ENCODE measurements at places on chromosomes 12 and 14.

DNA sequence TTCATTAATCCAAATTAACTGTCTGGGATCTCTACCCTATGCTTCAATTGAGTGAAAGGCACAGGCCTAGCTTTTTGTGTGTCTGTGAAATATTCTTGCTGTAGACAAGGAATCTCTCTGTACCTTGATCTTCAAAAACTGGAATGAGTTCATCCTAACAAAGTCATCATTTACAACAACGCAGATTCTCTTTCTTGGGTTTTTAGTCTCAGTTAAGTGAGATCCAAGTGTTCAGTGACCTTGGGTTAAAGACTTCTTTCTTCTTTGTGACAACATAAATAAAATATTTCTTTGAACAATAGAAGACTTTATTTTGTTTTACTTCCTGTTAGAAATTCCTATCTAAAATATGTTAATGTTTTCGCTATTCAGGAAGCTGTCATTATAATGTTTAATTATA is 192.2 kb upstream of the LMNTD1 start:
- DNase-seq: no peak

DNA sequence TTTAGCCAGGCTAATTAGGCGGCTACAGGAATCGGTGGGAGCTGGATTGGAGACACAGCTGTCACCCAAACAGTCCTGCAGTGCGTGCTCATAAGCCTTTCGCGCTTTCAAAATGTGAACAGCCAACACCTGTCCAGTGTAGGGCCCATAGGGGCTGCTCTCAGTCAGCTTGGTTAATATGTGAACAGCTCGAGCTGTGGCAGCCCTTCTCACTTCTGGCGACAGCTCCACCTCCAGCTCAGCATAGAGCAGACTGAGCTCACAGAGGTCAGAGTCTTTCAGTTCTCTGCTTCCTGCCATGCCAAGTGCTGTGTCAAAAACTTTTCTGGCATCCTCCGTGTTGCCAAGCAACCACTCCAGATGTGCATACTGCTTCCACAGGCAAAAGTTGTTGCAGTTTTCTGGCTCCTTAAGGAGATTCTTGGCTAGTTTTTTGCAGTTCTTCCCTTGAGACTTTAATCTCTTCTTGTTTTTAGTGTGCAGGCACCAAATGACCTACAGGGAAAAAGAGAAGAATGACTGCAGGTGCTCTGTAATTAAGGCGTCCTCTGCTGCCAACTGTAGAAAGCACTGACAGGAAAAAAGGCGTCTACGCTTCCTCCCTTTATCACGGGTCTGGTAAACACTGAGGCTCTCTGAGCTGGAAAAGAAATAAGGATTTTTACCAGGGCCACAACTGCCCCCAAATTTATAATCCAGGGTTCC is 32.5 kb downstream of the PSMC1 start:
- DNase-seq: no peak

GRCh38 chr12:114809097-114809496 is 125.1 kb upstream of the TBX3 start:
- no peak for DNase-seq

DNA sequence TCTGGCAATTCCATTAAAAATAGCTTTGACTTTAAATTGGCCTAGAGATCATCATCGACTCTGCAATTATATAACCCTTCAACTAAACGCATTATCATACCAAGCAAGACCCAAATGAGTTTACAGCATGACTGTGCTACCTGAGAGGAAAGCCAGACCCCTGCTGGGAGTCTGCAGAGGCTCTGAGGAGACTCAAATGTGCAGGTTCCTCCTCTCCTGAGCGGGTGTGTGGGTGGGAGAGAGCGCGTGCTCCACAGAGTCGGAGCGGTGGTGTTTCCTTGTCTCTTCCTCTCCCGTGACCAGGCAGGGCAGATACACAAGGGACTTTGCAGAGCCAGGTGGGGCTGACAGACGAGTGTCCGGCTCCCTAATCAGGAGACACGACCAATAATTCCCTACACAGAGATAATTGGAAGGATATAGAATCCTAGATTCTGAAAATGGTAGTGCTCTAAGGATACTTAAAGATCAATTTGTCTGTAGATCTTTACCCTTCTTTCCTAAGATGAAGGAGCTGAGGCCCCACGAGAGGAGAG is 74.1 kb downstream of the SLC8A3 start:
- DNase-seq: no peak

GRCh38 chr14:55329999-55330710 is 58.9 kb downstream of the FBXO34 start:
- DNase-seq: peak; percentile 15

DNA sequence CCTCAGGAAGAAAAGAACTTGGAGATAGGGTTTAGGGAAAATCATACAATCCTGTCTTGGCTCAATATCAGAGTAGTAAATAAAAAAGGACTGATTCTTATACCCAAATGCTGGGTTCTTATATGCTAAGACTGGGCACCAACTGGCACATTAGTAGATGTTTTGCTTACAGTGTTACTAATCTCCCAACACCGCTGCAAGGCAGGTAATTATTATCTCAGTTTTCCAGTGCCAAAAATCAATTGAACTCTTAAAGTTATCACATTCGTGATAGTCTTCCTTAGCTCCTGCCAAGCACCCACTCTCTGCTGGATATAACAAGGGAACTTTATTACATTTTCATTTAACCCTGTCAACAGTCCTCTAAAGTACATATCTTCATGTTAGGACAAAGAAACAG is 25.0 kb upstream of the HIGD1C start:
- DNase-seq: no peak

- peak; percentile 41 for DNase-seq
Observed at GRCh38 chr14:103456167-103456835, 66.3 kb downstream of the CKB start.

DNA sequence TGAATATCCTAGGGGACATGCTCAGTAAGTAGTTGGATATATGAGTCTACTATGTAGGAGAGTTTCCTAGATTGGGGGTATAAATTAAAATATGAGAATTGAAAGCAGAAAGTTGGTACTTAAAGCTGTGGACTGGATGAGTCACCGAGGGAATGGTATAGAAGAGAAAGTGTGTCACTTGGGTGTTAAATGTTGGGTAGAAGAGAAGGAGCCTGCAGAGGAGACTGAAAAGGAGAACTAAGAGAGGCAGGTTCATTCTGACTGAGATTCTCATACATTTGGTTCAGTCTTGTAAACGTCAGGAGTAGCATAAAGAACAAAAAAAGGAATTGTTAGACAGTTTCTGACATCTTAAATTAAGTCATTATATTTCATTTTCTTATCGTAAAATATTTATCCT is 19.9 kb downstream of the LRRC9 start:
- no peak for DNase-seq

- no peak for DNase-seq
Observed at GRCh38 chr12:45879363-45879895, 110.9 kb downstream of the SCAF11 start.

DNA sequence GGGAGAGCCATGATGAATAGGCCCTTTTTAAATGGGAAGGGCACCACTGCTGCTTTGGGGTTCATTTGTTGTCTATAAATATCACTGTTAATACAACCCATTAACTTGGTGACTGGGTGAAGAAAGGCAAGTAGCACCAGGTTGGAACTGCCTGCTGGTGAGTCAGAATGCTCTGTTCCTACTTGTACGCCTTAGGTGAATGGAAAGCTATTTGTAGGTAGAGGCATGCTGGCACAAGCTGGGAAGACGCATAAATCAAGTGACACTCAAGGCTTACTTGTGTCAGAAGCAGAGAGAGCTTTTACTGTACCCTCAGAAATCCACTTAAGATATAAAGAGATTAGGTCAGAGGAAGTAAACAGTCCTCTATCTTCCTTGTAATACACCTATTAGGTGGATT is 142.5 kb downstream of the TMX1 start:
- no peak for DNase-seq

DNA sequence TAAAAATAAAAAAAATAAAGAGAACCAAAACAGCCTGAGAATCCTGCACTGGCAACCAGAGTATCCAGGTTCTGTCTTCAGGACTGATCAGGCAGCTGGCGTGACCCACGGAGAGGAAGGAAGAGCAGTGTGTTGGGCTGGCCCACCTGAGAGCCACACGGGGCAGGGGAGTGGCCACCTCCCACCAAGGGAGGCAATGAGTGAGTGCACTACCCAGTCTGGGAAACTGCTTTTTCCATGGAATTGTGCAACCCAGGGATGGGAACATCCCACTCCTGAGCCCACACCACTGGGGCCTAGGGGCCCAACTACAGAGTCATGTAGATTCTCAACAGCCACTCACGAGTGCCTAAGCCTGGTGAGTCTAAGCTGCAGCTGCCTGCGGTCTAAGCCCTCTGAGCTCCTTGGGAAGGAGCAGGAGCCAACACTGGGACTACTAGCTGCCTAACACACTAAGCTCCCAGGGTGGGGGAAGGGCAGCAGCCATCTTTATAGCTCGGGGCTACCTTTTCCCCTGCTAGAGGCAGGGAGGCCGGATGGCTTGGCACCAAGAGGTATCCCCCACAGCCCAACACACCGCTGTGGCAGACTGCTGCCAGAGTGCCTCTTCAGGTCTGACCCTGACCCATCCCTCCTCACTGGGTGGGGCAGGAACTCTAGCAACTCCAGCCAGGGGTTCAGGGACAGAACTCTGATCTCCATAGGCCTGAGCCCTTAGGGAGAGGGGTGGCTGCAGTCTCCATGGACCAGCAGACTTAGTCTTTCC is 610.9 kb downstream of the RERGL start:
- DNase-seq: no peak

- DNase-seq: no peak
Observed at GRCh38 chr12:45257185-45257930, 41.5 kb downstream of the ANO6 start.

DNA sequence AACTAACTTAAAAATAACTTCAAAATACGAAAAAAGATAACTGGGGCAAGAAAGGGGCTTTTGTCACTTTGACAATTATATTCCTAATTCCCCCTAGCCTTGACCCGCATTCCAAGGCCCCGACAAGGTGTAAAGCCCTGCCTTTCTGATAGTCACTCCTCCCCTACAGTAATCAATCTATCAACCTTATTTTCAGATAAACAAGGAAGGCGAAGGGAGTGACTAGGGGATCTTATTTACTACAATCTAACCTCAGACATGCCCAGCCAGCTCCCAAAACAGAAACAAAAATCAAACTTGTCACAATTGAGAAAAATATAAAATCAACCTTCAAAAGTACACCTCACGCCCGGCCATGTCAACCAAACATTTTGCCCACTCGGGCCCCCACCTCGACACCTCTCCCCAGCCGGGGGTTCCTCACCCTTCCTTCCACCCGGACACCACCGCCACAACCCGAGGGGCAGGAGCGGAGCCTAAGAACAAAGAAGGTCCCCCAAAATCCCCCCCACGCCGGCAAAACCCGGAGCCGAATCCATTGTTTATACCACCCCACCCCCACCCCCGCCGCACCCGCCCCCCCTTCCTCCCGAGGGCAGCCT is 562 bp downstream of the ZFYVE1 start:
- no peak for DNase-seq

DNA sequence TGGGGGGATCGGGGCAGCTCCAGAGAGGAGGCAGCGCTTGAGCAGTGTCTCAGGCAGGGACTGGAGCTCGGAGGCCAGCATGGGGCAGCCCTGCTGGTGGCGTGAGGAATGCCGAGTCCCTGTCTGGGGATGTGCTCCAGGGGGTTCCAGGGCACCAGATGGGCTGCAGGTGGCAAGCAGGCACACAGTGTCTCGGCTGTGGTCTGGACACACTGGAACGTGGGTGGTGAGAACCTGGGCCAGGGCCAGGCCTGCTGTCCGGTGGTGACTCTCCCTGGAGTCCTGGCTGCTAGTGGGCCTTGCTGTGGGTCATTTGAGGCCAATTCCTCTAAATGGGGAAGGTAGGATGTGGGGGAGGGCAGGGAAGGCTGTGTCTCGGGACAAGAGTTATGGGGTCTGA is 199.4 kb upstream of the RTL1 start:
- no peak for DNase-seq

- no peak for DNase-seq
Observed at GRCh38 chr12:124744659-124745464, 118.8 kb downstream of the SCARB1 start.

GRCh38 chr12:131637986-131638385 is 72.9 kb upstream of the SFSWAP start:
- DNase-seq: no peak

DNA sequence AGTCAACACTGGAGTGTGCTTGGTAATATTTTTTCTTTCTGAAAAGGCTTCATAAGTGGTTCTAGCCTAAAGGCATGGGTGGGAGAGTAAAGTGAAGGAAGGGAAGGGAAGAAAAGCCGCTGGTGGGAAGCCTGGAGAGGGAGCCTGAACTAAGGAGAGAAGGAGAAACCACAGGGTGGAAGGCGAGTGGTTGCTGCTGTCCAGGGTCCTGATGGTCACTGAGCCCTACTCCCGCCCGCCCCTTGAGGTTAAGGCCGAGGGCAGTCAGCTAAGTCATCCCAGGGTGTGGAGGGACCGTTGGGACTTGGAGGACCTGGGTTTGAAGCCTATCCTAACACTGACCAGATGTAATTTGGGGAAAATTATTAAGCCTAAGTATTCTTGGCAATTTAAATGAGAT is 189.1 kb downstream of the PIWIL1 start:
- no peak for DNase-seq

DNA sequence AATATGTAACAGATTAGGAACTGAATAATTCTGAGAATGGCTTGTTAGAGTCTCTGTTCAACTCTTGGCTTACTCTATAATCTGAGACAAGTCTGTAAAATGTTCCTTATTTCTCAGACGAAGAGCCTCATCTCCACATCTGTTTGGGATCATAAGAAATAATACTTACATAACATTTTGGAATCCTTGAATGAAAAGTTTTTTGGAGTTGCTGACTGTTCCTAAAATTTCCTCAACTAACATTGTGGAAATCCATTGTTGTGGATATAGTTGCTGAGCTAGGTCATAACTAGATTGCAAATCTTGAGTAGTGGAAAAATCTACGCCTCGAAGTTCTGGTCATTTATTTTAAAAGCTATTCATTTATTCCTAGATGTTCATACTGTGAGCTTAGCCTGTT is 402.9 kb downstream of the ZFP36L1 start:
- no peak for DNase-seq

DNA sequence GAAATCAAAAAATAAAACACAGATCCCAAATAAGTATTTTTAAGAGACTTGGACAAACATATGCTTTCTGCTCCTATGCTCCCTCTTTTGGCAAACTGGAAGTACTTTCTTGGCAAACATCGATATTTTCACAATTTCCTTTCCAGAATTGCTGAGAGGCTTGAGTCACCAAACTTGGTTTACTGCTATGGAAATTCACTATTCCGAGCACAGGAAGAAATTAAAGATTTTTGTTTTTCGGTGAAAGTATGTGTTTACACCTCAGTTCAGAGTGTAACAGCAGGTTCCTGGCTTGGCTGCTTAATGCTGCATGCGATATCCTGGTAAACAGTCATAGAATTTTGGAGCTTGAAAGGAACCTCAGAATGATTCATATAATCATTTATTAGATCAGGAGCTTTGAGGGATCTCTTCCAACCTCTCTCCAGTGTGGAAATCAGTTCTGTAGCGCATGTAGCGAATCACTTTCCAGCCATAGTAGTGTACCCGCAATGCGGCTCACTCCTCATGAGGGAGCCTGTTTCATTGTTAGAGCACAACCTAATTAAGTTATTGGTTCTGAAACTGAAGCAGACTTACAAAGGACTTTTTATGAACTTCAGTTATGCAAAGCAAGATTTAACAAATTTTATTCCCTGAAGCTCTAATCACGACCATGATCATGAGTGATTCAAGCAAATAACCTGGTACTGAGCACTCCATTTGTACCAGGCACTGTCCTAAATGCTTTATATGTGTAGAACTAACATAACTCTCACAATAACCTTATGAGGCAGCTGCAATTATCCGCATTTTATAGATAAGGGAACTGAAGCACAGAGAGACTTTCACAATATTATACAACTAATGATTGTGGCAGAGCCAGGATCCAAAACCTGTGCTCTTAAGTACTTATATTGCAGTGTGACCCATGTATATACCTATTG is 56.4 kb upstream of the ATP2A2 start:
- DNase-seq: peak; percentile 83

All from fibroblast of skin of right biceps (primary cell).